ENCODE measurements at places on chromosomes 1 and 21.

- DNase-seq: no peak
Observed at GRCh38 chr1:43621861-43622260, 28.1 kb upstream of the KDM4A start.

GRCh38 chr1:245763873-245764331 lies 609.1 kb downstream of the KIF26B start:
- DNase-seq: no peak

DNA sequence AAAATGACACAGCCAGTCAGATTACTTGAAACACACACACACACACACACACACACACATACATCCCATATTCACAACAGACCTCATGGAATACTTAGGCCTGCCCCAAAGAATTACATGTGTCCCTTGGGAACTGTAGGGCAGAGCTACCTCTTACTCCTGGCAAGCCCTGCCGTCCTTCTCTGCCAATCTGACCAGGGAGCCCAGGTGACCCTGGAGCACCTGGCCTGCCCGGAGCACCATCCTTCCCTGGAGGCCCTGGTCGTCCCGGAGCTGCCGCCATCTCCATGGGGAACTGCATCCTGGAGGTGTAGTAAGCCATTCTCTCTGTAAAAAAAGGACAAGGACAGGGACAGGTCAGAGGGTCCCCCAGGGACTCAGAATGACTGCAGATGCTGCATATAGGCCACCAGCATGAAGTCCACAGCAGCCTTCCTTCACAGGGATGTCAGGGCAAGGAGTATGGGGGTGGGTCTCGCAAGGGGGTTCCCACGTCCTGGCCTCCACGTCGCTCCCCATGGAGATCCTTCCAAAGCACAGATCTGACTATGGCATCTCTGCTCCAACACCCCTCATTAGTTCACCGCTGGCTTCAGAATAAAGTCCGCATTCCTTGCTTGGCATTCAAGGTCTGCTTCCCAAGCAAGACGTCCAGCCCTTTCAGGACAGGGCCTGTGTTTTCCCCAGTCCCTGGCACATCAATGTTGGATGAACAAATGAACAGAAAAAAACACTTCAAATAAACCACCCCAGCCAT lies 9.2 kb upstream of the PEF1 start:
- no peak for DNase-seq

DNA sequence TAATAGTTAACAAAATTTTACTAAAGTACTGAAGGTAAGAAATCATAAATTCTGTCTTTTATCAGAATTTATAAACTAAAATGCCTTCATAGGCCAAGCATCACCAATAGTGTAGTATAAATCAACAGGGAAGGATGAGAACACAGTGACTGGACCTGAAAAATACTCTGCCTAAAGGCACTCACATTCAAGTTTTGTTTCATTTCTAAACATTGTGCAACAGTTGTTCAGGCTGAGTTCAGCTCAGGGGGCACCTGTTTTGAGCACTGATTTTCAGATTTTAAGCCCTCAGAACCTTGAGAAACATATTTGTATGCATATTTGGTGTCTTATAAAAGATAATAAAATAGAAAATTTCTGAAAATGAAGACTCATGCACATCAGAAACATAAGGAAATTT lies 12.4 kb downstream of the ACBD6 start:
- no peak for DNase-seq

DNA sequence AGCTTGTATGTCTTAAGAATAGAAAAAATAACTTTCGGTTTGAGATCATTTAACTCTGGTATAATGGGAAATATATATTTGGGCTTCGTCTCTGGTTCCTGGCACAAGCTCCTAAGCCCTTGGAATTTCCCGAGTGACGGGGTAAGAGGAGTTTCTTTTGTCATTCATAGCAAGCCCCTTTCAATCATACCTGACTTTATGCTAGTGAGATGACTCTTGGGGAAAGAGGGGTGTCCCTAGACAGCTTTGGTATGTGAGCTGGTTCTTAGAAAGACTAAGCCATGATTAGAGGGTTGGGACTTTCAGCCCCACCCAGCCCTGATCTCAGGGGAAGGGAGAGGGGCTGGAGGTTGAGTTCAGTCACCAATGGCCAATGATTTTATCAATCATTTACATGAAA lies 13.9 kb upstream of the MTARC1 start:
- DNase-seq: no peak

GRCh38 chr21:38900499-38900898 lies 94.8 kb downstream of the ETS2 start:
- no peak for DNase-seq

GRCh38 chr1:247472035-247472434 lies 14.1 kb upstream of the OR2B11 start:
- no peak for DNase-seq

- DNase-seq: no peak
Observed at GRCh38 chr1:24454673-24455072, 39.1 kb downstream of the NIPAL3 start.

- no peak for DNase-seq
Observed at GRCh38 chr1:228210076-228210651, 2.3 kb downstream of the OBSCN start.

DNA sequence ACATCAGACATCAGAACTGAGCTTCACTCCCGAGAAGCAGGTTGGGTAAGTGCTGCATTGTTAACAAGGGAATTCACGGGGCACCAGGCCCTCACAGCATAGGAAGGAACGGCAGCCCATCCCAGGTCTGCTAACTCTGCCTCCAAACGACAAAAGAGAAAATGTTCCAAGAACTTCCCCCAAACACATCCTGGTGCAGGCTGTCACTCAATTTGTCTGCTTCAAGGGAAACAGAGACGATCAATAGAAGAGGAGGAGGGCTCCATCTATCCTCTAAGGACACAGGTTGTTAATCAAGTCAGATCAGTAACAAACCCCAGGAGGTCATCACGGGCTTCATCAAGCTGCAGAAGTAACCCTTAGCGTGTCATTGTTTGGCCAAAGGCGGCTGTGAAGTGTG lies 3.5 kb upstream of the TSPEAR start:
- DNase-seq: no peak

GRCh38 chr1:157277913-157278312 lies 139.7 kb upstream of the ETV3 start:
- no peak for DNase-seq

DNA sequence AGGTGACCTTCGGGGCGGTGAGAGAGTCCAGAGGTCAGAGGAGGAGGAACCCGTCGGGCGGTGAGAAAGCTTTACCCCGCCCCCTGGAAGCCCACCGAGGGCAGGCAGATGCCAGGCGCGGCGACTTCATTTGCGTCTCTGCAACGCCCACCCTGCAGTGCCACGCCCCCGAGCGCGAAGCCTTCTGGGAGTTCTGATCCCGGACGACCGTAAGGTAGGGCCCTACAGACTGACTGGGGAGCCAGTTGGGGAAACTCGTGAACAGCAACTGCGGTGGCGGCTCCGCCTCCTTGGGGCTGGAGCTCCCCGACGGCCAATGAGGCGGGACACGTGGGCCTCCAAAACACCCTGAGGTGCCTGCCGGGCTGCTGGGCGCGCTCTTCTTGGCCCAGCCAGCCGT lies 46.0 kb upstream of the EDARADD start:
- DNase-seq: no peak

DNA sequence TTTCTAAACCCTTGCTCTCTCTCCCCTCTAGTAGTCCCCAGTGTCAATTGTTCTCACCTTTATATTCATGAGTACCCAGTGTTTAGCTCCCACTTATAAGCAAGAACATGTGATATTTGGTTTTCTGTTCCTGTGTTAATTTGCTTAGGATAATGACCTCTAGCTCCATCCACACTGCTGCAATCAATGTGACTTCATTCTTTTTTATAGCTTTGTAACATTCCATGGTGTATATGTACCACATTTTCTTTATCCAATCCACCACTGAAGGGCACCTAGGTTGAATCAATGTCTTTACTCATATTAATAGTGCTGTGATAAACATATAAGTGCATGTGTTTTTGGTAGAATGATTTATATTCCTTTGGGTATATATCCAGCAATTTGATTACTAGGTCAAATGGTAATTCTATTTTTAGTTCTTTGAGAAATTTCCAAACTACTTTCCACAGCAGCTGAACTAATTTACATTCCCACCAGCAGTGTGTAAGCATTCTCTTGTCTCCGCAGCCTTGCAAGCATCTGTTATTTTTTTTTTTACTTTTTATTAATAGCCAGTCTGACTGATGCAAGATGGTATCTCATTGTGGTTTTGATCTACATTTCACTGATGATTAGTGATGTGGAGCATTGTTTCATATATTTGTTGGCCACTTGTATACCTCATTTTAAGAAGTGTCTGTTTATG lies 277.8 kb downstream of the LTN1 start:
- DNase-seq: no peak

- DNase-seq: no peak
Observed at GRCh38 chr1:245718123-245718522, 563.3 kb downstream of the KIF26B start.

GRCh38 chr21:37369307-37369854 lies 2.8 kb downstream of the DYRK1A start:
- DNase-seq: no peak

DNA sequence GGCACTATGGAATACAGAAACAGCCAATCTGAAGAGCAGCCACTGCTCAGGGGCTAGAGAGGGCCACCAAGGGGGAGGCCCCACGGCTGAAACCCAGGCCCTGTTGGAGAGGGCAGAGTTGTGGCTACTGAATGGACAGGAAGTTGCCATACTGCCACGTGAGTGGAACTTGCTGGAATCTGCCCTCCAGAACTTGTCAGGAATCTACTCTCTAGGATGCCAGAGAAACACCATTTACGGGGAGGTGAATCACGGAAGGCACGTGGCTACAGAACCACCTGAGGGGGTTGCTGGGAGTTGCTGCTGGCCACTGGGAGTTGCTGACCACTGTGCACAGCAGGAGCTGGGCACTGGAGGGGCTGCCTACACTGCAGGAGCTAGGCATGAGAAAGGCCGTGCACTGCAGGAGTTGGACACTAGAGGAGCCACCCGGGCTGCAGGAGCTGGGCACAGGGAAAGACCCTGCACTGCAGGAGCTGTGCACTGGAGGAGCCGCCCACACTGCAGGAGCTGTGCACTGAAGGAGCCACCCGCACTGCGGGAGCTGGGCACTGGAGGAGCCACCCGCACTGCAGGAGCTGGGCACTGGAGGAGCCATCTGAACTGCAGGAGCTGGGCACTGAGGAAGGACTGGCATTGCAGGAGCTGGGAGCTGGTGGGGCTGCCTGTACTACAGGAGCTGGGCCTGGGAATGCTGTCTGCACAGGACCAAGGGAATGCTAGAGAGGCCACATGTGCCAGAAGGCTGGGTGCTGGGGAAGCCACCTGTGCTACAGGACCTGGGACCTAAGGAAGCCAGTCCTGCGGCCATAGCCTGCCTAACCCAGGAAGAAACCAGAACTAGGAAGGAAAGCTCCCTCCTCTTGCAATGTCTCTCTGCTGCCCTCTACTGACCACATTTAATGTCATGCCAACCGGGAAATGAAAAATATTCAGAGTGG lies 343.4 kb downstream of the MATN1 start:
- peak; percentile 68 for DNase-seq

DNA sequence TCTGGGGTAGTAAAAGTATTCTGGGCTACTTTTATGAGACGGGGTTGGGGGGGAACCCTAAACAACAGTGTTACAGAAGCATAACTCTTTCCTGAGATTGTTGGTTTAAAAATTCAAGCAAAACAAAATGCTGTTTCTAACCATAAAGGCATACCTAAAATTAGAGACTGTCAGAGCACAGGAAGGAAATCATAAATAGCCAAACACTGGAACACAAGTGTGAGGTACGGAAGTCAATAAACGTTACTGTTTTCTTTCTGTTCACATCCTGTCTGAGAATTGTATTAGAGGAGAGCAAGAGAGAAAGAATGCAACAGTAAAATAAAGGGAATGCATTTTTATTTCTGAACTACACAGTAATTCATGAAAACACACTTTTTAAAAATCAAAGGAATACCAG lies 42.8 kb upstream of the IL12RB2 start:
- no peak for DNase-seq

- no peak for DNase-seq
Observed at GRCh38 chr1:153531638-153532037, 4.2 kb downstream of the S100A6 start.

GRCh38 chr1:22408230-22408629 lies 43.4 kb upstream of the ZBTB40 start:
- DNase-seq: no peak

DNA sequence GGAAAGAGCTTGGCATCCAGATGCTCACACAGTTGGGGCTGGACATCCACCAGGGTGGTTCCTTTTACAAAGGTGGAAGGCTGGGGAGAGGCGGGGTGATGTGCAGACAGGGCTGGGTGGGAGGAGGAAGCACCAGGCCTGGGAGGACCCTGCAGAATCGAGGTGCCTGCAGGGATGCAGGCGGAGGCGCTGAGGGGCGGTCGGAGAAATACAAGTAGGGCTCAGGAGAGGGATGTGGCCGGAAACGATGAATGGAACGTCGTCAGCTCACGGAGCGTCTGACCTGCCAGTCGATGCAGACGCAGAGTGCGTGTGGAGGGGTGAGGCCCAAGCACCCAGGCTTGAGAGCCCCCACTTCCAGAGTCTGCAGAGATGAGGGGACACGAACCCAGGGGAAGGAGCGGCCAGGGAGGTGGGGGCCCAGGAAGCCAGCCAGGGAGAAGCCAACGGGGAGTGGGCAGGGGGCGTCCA lies 63.4 kb downstream of the TRIM11 start:
- DNase-seq: no peak

- DNase-seq: no peak
Observed at GRCh38 chr21:25980710-25981109, 189.9 kb downstream of the APP start.

DNA sequence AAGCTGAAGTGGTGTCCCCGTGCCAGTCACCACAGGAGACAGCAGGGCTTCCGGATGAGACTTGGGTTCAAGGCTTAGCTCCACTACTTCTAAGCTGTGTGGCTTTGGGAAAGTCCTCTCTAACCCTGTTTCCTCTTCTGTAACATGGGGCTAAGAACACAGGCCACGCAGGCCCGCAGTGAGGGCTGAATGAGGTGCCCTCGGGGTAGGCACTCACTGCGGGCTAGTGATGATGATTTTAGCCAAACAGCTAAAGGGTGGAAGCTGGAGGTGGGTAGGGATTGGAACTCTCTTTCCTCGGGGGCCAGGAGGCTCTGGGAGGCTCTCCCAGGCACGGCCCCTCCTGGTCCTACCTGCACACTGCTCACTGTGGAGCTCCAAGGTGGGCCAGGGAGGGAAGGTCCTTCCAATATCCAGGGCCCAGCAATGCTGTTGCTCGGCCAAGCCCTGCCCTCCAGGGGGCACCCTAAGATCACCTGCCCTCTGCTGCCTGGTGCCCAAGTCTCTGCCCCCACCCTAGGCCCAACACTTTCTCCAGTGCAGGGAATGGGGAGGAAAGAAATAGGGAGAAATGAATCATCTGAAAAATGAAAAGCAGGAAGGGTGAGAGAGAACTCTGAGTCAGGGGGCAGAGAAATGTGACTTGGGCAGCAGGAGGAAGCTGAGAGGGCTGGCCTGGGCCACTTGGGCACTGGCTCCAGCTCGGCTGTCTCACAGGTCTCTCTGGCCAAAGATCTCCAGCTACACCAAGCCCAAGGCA lies 19.2 kb upstream of the EVA1B start:
- no peak for DNase-seq

DNA sequence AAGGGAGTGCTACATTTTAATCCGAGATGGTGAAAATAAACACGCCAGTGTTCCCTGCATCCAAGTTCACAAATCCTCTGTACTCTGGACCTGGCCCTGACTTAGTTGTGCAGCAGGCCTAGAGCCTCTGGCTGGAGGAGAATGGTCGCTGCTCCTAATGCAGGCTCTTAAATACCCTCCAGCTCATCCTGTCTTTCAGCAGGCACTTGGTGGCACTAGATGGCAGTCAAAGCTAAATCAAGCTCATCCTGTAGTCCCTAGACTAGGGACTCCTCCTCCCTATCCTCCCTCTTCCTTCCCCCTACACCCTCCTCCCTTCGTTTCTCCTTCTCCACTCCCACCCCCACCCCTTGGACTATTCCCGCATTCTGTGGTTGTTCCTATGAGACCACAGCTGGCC lies 41.6 kb upstream of the MTR start:
- DNase-seq: no peak
